ENCODE measurements at places on chromosomes 7 and 10.

- DNase-seq, result no peak
Measured at GRCh38 chr7:131642429-131642828, 86.0 kb upstream of the PODXL start.

DNA sequence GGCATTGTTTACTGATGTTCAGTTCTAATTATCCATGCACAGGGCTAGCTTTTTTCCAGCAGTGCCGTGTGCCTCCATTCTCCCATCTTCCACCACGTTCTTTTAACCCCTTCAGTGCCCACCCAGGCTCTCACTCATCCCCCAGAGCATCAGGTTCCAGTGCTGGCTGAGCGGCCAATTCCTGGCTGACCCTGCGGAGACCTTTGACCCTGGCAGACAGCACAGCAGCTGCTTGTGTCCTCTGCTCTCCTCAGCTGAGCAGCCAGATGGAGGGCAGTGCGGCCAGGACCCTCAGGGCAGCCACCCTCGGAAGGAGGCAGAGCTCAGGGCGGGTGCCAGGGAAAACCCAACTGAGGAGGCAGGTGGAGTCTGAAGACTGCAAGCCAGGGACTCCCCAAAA lies 48.4 kb downstream of the ZNF503 start:
- DNase-seq, result no peak

GRCh38 chr7:400901-401485 lies 111.0 kb downstream of the FOXL3 start:
- no peak for DNase-seq

DNA sequence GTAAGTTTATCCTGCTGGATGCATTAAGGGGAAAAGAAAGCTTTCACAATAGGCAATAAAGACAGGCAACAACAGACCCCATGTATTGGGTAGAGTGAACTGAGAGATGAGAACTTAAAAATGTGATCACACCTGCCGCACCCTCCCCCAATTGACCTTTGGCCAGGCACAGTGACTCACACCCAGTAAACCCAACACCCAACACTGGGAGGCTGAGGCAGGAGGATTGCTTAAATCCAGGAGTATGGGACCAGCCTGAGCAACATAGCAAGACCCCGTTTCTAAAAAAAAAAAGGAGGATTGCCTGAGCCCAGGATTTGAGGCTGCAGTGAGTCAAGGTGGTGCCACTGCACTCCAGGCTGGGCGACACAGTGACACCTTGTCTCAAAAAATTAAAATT lies 86.9 kb downstream of the MPP7 start:
- no peak for DNase-seq

GRCh38 chr7:1457949-1458682 lies 1.2 kb downstream of the MICALL2 start:
- no peak for DNase-seq

DNA sequence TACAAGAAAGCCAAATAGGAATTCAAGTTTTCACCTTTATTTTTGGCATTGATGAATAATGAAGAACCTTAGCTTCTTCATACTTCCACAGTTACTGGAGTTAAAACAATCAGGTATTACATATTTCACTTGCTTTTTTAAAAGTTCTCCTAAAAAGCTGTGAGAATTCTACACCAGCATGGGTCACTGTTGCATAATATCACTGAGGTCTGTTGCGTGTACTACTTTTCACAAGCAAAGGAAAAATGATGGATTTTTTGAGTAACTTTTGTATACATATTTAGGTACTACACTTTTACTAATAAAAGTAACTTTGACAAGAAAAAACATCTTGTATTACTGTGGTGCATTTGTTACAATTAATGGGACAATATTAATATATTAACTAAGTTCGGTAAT lies 15.2 kb downstream of the FAM24B start:
- no peak for DNase-seq

DNA sequence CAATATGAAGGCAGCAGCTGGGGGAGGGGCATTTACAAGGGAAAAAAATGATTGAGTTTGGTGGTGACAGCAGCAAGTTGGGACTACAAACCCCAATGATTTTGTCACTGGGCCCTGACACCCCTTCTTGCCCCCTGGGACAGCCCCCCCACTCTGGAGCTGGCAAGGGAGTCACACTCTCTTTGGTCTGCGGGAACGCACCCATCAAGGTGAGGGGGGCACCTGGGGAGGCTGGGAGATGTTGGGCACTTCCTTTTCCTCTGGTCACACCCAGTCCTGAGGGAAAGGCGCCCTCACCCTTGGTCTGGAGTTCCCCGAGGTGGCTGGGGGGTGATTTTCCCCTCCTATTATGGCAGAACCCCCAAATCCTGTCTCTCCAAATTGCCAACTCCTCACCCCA lies 24.4 kb downstream of the EPHB4 start:
- DNase-seq, result no peak

DNA sequence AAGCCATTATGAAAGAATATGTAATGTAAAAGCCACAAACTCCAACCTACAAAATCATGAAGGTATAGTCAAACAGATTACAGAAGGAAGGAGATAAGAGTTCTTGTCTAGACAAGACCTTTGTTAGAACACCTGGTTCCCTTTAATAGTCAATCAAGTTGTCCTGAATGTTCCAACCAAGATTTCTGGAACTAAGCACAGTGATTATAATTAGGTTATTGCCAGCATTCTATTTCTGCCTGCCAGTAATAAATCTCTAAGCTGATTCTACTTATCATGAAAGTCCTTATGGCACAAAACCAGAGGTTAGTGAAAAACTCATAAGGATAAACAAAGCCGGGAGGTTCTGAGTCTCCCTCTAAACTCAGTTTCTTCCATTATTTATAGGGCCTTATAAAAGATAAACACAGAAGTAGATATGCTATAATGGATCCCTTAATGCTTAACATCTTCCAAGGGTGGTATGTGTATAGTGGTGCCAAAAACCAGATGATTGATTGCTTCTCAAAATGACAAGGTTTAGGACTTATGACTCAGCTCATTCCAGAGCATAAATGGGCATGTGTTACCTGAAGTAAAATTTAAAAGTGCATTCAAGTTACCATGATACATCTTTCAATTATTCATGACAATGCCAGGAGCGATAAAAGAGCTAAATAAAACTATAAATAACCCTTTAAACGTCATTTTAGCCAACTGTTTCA lies 237.2 kb downstream of the CSTF2T start:
- no peak for DNase-seq

DNA sequence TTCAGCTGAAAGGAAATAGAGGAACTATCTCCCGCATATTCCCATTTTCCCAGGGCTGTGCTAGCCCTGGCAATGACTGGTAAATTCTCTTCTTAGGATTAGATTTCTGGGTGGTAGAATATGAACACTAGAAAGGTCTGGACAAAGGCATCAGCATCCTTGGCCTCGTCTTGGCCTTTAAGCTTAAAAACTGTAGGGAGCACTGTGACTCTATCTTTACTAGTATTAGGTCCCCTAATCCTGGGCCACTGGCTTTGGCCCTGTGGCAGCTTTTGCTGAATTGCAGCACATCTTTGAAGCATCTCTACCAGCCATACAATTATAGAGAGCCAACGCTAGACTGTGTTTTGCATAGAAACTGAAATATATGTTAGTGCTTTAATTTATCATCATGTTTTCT lies 41.5 kb upstream of the EBLN1 start:
- DNase-seq, result no peak

DNA sequence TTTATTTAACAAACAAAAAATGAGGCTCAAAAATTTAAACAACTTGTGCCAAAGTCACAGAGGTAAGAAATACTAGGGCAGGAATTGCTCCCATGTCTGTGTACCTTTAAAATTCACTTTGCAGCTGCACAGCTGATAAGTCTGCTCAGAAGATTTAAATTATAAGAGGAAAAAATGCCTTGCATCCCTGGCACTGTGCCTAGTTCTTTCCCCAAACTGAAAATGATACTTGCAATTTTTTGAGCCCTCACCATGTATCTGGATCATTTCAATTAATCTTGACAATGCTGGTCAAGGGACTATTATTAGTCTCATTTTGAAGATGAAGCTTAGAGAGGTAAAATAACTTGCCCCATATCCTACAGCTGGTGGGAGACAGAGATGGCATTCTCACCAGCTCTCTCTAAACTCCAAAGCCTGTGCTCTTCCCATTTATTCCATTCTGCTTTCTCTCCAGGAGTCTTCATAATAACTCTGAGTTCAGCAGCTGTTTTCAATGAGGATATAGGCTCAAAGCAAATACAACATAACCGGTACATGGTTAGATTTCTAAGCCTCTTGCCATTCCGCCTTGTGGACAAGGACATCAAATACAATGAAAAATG lies 350.5 kb upstream of the LRRTM3 start:
- DNase-seq, result no peak

DNA sequence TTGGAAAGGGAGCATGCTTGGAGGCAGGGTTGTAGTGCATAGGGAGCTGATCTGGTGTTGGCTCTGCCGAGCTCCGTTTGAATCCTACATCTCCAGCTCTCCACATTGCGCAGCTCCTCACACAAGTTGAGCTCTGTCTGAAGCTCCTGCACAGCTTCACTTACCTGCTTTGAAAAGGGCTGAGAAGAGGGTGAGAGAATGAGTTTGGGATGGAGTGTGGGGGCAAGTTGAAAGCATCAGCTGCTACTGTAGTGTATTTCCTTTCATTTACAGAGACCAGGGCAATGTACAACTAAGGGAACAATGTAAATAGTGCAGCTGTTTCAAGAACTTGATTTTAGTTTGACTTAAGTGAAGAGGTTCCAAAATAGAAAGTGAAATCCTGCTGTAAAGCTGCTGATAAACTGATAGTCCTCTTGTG lies 88.5 kb downstream of the VTI1A start:
- no peak for DNase-seq

DNA sequence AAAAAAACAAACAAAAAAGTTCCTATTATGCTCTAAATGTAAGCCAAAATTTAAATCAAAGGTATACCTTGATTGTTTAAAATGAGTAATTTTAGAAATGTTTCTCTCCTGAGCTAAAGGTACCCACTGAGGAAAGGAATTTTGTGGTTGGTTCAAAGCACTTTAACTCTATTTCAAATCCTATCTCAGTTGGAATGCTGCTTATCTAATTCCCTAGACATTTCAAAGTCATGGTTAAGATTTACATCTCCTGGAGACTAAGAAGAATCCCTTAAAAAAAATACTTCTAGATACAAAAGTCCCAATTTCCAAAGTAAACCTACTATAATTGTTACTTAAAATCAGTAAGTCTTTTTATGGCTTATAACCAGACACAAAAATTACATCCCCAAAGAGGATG lies 830.7 kb downstream of the GRID1 start:
- no peak for DNase-seq

All from stimulated activated CD8-positive, alpha-beta memory T cell treated with anti-CD3 and anti-CD28 coated beads, Interleukin-15, amount 100 ng/mL, for 24 hours (primary cell).